IMR-90 (cell line): ENCODE measurements at places on chromosomes 13 and 19. TPM values are rescaled to one million over a fixed set of nuclear protein-coding genes. Genes with fewer than 3 reads are reported as not detected.

Gene CCDC70
- not detected in 2 replicates for total RNA-seq

Gene LIM2
- total RNA-seq: not detected in 2 replicates

Gene CGB1
- total RNA-seq: not detected in 2 replicates

Gene NMRK2
- total RNA-seq: not detected in 2 replicates

Gene CAMSAP3
- total RNA-seq: not detected in 2 replicates
